ENCODE measurements at places on chromosomes 6 and 20. TPM values are rescaled to one million over a fixed set of nuclear protein-coding genes. Genes with fewer than 3 reads are reported as not detected.

Gene ALDH8A1
- total RNA-seq: 0.24 TPM

DNA sequence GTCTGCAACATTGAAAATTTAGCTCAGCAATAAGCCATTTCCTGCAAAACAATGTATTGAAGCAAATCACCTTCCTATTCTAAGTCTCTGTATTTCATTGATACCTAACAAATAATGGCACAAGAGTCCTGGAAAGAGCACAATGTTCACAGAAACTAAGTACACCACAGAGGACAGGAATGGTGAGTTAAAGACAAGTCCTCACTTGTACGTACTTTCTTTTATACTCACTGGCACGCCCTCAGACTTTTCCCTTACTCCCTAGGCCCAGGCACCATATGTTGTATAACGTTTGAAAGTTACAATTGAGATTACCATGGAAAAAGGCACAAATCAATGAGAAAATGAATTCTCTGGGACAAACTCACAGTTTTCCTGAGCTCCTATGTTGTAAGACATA lies 683.0 kb upstream of the MANEA start:
- DNase-seq: no peak

DNA sequence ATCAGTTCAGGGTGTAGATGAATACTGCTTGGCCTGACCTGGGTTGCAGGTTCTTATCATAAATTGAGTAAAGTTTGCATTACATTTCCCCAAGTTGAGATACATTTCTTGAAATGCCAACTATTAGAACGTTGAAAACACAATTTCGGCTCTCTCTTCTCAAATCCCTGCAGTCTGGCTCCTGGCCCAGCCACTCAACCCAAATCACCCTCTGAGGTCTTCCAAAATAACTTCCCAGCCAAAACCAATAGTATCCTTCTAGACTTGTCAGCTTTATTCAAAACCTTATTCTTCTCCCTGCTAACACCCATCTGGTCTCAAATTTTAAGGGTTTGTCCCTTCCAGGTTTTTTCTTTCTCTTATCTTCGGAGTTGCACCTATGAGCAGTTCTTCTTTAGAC lies 263.6 kb downstream of the EYA4 start:
- no peak for DNase-seq

- peak; percentile 88 for DNase-seq
Measured at GRCh38 chr6:37283671-37284151, 25.8 kb upstream of the TMEM217 start.

- no peak for DNase-seq
Measured at GRCh38 chr6:29336269-29336668, 32.4 kb downstream of the OR5V1 start.

GRCh38 chr6:38279963-38280588 lies 359.7 kb downstream of the BTBD9 start:
- DNase-seq: no peak

DNA sequence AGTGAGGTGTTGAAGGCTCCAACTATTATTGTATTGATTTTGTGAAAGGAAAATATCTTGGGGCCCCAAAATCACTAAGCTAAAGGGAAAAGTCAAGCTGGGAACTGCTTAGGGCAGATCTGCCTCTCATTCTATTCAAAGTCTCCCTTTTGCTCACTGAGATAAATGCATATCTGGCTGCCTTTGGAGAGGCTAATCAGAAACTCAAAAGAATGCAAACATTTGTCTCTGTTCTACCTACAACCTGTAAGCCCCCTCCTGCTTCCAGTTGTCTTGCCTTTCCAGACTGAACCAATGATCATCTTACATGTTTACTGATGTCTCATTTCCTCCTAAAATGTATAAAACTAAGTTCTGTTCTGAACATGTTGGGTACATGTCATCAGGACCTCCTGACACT lies 125.9 kb downstream of the HTR1B start:
- no peak for DNase-seq

- DNase-seq: no peak
Measured at GRCh38 chr20:35329435-35330139, 37.4 kb upstream of the FAM83C start.

DNA sequence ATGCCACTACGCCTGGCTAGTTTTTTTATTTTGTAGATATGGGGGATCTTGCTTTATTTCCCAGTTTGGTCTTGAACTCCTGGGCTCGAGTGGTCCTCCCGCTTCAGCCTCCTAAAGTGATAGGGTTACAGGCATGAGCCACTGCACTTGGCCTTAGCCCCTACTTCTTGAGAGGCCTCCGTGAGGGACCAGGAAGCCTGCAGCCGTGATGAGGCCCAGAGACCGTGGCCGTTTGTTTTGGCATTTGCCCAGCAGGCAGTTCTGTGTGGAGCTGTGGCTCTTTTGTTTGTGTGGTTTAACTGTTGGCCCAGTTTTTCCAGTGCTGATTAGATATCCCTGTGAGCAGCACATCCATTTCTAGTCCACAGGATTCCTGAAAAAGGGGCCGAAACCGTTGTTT lies 39.8 kb downstream of the SRSF3 start:
- DNase-seq: peak; percentile 46

- DNase-seq: no peak
Measured at GRCh38 chr6:2770171-2770570, 5.0 kb downstream of the WRNIP1 start.
